H7 (cell line): ENCODE measurements at places on chromosomes 1 and 21. TPM values are rescaled to one million over a fixed set of nuclear protein-coding genes. Genes with fewer than 3 reads are reported as not detected.

DNA sequence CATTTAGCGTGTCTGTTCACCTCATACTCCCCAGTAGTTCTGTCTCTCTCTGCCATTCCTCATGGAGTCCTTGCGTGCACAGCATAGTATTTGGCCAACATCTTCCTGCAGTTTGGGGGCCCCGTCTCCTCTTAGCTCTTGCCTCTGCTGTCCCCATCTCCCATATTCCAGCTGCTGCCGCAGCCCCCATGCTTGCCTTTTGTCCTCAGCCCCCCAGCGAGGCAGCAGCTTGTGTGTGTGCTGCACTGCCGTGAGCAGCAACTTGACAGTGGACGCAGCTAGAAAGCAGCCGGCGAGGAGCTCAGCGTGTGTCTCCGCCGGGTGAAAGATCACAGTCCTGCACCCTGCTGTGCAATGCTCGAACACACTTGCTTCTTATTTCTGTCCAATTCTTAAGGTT lies 164.2 kb upstream of the COL6A1 start:
- no peak for DNase-seq

- peak; percentile 91 for DNase-seq
Observed at GRCh38 chr1:6419397-6419803, 319 bp downstream of the HES2 start.

DNA sequence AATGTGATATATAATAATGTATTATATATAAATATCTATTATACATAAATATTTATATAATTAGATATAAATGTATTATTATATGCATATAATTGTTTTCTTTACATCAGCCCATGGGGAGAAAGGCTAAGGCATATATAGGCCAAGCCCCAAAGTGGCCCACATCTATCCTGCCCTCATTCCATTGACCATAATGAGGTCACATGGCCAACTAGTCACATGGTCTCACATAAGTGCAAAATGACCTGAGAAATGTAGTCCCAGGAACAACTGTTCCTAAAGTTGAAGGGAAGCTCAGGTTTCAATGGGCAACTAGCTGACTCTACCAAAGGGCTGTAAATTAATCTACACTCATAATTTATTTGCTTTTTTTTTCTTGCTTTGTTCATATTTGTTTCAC lies 14.5 kb upstream of the CCDC185 start:
- no peak for DNase-seq

The OR2L8 gene
- total RNA-seq, result not detected in 2 replicates

DNA sequence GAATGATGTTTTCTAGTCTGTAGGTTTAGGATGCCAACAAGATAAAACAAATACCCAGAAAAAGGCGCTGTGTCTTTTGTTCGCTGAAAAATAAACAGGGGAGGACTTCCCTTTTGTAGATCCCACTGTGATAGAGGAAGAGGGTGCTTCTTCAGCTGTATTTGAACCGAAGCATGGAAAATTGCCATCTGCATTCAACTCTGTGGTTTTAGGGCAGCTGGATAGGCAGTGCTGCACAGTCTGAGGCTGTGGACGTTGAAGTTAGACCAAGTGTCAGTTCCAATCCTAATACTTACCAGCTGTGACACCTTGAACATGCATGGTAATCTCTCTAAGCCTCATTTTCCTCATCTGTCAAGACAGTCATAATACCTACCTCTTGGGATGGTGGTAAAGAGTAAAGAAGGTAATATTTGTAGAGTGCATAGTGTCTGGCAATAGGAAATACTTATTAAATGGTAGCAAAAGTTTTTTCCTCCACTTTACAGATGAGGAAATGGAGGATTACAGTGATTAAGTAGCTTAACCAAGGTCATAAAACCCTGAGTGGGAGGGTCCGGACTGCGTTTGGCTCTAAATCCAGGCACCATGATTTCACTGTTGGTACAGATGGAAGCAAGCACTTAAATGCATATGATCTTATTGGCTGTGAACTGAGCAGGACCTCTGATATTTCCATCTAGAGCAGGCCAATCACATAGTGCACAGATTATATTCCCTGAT lies 48.5 kb downstream of the UTP25 start:
- no peak for DNase-seq

The ENAH gene
- 160 and 234 TPM in 2 replicates for total RNA-seq

The KRTAP12-2 gene
- not detected in 2 replicates for total RNA-seq

DNA sequence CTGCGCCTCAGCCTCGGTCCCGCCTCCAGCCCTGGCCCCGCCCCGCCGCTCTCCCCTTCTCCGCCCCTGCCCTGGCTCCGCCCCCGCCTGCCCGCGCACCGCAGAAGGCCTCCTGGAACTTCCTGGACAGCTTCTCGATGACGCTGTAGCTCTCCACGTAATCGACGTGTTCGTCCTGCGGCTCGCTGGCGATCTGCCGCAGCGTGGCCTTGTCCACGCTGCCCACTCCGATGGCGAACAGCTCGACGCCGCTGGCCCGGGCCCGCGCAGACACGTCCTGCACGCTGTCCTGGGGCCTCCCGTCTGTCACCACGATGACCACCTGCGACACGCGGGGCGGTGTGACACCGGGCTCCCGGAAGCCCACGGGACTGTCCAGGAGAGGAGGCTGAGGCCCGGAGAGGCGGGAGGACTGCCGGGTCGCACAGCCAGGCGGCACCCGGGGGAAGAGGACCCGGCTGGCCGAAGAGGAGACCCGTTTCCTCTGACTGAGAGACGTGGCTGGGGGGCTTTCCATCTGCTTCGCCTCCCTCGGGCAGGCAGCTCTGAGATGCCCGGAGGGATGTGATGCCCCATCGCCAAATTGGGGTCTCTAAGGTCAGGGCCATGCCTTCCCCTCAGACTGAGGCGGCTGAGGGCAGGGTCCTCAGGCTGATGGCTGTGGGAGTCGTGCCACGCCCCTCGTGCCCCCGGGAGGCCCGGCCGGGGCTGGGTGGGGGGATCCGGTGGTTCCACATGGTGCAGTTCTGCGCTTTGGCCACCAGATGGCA lies 4.6 kb downstream of the MATN1 start:
- DNase-seq, result peak; percentile 95

- DNase-seq, result no peak
Observed at GRCh38 chr1:58618303-58618702, 41.3 kb upstream of the TACSTD2 start.

- no peak for DNase-seq
Observed at GRCh38 chr1:1836119-1836518, 54.8 kb downstream of the GNB1 start.

DNA sequence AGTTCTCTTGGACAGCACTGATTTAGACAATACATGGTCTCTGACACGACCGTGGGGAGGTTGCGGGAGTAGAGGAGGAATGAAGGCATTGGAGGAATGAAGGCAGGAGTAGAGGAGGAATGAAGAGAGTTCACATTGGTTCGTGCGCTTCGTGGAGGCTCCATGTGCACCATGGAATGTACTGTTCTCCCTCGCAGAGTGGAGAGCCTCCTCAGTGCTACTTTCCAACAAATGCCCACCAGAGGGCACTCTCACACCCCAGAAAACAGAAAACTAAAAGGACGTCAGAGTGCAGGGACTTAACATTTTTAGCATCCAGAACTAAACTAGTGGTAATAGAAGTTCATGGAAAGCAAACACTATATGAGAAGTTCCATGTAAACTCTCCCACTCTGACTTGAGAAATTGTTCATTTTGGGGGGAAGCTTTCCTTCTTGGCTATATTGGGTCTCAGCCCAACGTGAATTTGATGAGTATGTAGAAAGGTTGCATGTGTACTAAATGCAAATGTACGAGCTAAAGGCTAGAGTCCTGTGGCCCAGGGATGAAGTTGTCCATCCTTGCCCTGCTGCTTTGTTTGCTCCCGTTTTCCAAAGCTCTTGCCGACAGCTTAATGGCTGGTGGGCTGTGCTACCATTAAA lies 211.6 kb downstream of the LMX1A start:
- DNase-seq, result peak; percentile 48

GRCh38 chr1:222521299-222522104 lies 26.4 kb downstream of the HHIPL2 start:
- no peak for DNase-seq

GRCh38 chr1:18118078-18118477 lies 10.5 kb downstream of the IGSF21 start:
- DNase-seq, result no peak

- no peak for DNase-seq
Observed at GRCh38 chr1:56357927-56358690, 221.3 kb downstream of the PLPP3 start.

GRCh38 chr1:27438621-27439061 lies 46.2 kb downstream of the GPR3 start:
- no peak for DNase-seq

DNA sequence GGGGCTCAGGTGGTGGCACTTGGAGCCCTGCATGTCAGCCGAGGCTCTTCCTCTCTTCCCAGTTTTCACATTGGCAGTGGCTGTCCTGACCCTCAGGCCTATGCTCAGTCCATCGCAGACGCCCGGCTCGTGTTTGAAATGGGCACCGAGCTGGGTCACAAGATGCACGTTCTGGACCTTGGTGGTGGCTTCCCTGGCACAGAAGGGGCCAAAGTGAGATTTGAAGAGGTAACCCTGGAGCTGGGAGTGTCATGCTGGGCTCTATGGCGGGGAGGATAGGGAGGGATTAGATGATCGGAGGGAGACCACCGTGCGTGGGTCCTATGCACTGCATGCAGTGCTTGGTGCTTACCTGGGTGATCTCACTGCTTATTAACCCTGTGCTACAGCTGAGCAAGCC lies 13.5 kb downstream of the AZIN2 start:
- no peak for DNase-seq

The TLCD4 gene
- 2.5 and 3.3 TPM in 2 replicates for total RNA-seq

- DNase-seq, result no peak
Observed at GRCh38 chr1:83706354-83706938, 292.5 kb downstream of the TTLL7 start.

DNA sequence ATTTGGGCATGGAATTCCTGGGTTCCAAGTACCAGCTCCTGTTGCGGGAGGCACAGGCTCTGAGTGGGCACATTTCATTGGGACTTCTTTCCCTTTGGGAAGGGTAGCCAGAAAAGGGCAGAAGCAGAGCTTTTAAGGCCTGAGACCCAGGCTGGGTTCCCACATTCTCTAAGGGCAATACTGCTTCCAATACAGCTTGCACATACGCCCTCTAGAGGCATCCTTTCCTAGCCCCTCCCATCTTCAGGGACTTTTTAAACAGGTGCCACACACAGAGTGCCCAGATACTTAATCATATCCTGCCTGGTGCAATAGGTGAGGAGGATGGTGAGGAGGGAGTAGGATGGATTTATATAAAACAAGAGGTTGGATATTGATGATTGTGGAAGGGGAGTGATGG lies 5.7 kb downstream of the GPR88 start:
- DNase-seq, result peak; percentile 73

The GNG4 gene
- total RNA-seq, result 31.6 and 39.0 TPM in 2 replicates

DNA sequence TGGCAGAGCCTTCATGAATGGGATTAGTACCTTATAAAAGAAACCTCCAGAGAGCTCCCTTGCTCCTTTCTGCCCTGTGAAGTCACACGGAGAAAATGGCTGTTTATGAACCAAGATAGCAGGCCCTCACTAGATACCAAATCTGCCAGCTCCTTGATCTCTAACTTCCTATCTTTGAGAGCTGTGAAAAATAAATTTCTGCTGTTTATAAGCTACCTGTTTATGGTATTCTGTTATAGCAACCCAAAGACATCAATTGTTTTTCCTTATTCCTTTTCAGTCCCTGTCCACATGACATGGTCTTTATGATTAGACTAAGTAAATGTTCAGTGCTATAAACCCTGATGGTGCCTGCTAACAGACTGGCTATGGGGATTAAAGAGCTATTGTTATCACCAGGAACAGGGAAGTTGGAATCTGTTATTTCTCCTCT lies 9.7 kb upstream of the STIL start:
- DNase-seq, result no peak

The SERTAD4 gene
- total RNA-seq, result 8.7 and 12.0 TPM in 2 replicates

- no peak for DNase-seq
Observed at GRCh38 chr1:78547081-78547480, 56.3 kb downstream of the PTGFR start.

GRCh38 chr1:72366466-72366865 lies 84.1 kb upstream of the NEGR1 start:
- no peak for DNase-seq

DNA sequence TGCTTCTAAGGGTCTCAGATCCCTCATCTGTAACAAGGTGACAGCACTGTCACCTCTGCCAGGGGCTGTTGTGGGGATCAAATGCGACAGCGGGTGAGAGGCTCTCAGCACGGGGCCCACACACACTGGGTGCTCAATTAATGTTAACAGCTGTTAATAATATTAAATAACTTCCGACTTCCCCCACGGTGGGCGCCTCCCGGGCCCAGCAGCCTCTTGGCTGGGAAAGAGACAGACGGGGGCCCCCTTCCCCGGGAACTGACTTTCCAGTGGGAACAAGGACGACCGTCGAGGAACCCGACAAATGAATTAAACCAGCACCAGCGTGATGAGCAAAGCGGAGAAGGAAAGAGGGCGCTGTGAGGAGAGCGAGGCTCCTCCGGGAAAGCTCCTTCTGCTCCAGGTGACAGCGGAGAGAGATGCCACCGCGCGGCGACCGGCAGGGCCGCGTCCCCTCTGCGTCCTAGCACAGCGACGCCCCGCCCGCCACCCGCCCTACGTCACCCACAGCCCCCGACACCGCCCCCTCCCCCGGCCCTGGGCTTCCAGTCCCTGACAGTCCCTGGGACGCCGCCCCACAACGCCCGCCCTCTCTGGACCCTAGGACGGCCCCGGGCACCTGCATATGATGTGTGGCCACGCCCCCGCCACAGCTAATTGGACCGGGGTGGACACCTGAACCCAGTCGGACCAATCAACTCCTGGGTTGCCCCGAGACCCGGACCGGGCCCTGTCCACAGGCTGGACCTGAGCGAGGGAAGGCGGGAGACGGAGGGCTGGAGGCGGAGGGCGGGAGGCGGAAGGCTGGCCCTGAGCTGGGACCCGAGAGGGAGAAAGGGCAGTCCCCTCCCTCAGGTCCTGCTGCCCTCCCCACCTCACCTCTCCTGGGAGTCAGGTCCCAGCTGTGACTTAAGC lies 38.2 kb downstream of the MATN1 start:
- peak; percentile 99 for DNase-seq

DNA sequence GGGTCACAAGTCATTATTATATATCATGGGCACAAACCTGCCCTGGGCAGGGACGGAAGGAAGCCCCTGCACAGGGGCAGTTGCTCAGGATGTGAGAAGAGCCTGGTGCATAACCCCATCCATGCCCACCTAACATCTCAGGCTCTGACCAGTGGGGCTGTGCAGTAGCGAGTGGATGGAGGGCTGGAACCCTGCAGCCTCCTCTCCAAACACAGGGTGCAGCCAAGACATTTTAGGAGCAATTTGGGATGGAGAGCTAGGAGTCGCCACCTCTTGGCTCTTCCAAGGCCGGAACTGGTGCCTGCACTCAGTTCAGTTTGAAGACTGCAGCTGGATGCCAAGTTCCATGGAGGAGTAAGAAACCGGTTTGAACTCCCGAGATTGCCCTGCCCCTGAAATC lies 2.8 kb downstream of the MX1 start:
- no peak for DNase-seq

The SPRR2G gene
- 0.26 TPM in 1 of 2 replicates, not detected in the other for total RNA-seq

- DNase-seq, result peak; percentile 18
Observed at GRCh38 chr1:164704954-164705353, 146.0 kb downstream of the PBX1 start.

The ID3 gene
- total RNA-seq, result 149 and 160 TPM in 2 replicates

GRCh38 chr21:41786509-41786987 lies 19.7 kb upstream of the RIPK4 start:
- no peak for DNase-seq

GRCh38 chr21:15018382-15018781 lies 46.4 kb downstream of the NRIP1 start:
- no peak for DNase-seq
